ENCODE measurements at places on chromosomes 6 and 20.

DNA sequence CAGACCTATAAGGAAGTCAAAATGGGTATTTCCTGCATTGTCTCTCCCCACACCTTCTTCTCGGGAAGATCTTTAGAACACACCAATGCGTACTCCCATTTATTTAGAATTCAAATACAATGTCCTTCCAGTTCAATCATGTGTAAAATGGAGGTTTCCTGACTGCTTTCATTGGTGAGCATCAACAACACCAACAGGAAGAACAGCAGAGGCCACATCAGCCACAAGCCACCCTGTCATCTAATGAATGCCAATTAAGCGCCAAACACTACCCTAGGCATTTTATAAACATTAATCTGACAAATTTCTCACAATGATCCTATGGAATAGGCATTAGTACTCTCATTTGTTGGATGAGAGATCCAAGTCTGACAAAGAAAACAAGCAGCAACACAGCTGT lies 68.4 kb upstream of the SMLR1 start:
- DNase-seq, result no peak

- DNase-seq, result no peak
Observed at GRCh38 chr6:2793534-2794151, 28.4 kb downstream of the WRNIP1 start.

DNA sequence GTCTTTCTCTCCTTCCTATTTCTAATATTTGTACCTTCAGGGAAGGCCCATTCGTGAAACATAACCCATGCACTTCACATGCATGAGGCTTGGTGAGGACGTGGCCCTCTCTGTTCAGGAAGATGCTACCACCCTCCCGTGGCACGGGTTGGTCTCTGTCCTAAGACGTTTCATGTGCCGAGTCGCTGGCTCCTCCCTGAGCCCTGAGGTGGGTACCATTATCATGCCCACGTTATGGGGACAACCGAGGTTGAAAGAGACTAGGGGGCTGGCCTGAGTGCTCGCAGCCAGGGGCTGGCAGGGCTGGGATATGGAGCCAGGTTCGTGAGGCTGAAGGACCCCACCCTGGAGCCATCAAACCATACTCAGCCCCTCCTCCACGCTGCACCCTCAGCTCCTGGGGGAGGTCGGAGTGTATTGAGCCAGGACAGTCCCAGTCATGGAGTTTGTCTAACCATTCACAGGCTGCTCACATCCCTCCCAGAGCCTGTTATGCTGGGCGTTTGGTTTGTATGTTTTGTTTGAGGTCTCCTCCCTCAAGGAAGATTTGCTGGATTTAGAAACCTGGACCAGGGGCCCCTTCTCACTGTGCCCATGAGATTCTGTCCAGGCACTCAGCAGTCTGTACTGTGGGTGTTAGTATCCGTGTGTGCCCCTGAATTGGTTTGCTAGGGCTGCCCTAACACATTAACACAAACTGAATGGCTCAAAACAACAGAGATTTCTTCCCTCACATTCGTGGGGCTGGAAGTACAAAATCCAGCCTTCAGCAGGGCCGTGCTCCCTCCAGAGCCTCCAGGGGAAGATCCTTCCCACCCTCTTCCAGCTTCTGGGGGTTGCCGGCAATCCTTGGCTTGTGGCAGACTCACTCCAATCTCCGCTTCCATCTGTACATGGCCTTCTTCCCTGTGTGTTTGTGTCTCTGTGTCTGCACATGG lies 88.3 kb downstream of the ANKRD60 start:
- DNase-seq, result no peak

DNA sequence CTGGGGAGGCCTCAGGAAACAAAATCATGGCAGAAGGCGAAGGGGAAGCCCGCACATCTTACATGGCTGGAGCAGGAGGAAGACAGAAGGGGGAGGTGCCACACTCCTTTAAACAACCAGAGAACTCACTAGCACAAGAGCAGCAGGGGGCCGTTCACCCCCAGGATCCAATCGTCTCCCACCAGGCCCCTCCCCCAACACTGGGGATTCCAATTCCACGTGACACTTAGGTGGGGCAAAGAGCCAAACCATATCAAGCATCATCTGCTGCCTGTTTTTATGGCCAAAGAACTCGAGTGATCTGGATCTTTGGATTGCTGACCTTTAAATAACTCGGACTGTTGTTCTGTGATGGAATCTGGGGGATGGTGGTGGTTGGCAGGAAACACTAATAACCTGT lies 28.0 kb downstream of the PNLDC1 start:
- no peak for DNase-seq
